Upper lobe of left lung (tissue), 6 donors: ENCODE measurements at places on chromosomes 1 and 21. TPM values are rescaled to one million over a fixed set of nuclear protein-coding genes. Genes with fewer than 3 reads are reported as not detected.

DNA sequence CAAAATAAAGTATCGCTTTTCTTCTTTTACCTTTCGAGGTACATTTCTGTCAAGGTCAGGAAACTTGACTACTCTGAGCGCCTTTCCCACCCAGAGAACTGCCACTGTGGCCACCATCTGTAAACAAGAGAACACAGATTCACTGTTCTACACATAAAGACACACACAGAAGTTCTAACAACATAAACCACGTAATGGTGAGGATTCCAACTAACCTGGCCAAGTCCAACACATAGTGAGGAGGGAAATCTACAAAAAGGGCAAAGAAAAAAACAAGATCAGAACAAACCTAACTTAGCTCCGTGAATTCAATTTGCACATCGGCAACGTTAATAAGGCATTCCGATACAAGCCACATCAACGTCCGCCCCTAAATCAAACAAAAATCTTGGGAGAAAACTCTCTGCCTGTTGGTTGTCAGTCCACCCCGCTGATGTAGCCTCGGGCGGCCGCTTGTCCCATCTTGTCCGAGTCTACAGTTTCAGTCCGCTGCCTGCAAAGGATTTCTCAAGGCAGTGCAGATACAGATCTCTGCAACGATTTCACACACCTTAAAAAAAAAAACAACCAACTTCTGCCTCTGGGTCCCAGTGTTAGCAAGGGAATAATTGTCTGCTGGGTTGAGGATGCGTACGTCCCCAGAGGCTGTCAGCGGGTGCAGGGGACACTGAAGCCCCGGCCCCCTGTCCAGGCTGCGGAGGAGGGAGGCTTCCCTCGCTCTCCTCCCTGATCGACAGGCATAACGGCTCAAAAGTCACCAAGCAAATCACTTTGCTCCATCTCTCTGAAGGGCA is 1.0 kb downstream of the SLC35D1 start:
- peak; percentile 45 for DNase-seq

RCSD1 gene
- total RNA-seq = 23.0 TPM

DNA sequence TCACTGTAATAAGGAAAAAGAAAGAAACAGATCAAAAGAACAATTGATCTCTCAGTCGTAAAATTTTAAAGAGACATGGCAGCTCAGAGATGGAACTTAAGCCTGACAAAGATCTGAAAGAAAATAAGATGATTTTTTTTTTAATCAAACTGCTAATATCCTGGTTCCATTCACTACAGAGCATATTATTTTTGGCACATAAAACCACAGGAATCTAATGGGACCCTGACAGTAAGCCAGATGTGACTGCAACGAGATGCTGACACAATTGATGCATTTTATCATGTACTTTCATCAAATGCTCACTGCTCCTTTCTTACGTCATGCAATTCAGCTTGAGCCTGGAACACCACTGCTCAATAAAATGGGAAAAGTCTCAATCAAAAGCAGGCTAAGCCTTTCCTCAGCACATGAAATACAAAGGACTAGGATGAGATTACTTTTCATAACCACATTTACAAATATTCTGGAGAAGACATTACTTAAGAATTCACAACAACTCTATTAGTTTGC is 16.6 kb downstream of the GPATCH2 start:
- no peak for DNase-seq

ADGRB2 gene
- total RNA-seq = 1.1 TPM

GRCh38 chr1:28031173-28031572 is 57.2 kb downstream of the EYA3 start:
- no peak for DNase-seq

ALG6 gene
- 15.7 TPM for total RNA-seq

DNA sequence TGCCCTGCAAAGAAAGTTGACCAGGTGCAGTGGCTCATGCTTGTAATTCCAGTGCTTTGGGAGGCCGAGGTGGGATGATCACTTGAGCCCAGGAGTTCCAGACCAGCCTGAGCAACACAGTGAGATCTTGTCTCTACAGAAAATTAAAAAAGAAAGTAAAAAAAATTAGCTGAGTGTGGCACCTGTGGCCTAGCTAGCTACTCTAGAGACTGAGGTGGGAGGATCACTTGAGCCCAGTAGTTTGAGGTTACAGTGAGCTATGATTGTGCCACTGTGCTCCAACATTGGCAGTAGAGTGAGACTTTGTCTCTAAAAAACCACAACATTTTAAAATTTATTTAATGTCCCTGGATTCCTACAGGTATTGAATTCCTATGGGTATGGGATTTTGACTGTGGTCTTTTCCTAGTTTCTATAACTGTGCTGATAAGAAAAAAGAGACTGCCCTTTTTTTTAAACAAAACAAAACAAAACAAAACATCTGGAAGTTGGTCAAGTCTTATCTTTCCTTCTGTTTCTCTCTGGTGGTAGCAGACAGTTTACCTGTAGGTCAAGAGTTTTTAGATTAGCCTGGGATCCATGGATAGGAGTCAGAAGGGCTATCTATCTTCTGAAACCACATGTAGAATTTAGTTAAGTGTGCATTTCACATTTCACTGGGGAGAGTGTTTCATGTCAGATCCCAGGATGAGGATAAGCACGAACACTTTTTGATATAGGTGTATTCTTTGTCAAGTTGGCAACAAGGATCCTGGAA is 18.8 kb downstream of the UCK2 start:
- DNase-seq = no peak

DNA sequence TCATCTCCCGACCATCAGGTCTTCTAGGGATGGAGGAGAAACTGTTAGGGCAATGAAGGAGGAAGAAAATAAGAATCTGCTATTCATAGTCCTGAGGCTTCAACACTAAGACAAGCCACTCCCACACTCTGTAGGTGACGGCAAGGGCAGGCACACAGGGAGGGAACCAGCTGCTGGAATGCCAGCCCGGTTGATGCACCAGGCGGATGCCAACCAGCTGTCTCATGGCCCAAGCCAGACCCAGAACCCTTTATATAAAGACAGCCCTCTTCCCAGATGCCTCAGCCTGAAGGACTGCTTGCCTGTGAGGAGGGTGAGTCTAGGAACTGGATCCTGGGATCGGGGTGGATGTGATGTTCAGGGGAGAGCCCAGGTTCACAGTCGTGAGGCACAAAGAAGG is at the start of gene KPRP:
Gene KPRP (plus strand): TSS at position 279 of the 400 bp plus-strand sequence. CDS start 1,564 bp downstream, outside the sequence.
- DNase-seq = peak; percentile 15

DNA sequence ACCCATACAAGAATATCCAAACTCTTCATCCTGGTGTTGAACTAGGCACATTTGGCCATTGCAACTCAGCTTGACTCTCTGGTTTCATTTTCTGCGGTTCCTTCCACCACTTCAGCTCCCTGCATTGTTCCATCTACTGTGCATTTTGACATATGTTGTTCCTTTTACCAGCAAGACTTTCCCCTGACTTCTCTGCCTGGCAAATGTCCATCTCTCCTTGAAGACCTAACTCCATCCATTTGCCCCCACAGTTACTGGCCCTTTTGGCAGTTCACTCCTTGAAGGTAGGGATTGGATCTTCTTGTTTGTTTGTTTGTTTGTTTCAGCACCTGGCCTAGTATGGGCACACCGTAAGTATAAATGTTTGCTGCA is 8.7 kb downstream of the PADI2 start:
- no peak for DNase-seq

GRCh38 chr1:200415227-200415626 is 5.4 kb upstream of the ZNF281 start:
- DNase-seq = no peak
